Activated CD4-positive, alpha-beta T cell treated with anti-CD3 and anti-CD28 coated beads for 36 hours (primary cell): ENCODE measurements at places on chromosomes 5 and 9.

GRCh38 chr9:33686942-33687341 is 108.4 kb upstream of the PRSS3 start:
- no peak for DNase-seq

DNA sequence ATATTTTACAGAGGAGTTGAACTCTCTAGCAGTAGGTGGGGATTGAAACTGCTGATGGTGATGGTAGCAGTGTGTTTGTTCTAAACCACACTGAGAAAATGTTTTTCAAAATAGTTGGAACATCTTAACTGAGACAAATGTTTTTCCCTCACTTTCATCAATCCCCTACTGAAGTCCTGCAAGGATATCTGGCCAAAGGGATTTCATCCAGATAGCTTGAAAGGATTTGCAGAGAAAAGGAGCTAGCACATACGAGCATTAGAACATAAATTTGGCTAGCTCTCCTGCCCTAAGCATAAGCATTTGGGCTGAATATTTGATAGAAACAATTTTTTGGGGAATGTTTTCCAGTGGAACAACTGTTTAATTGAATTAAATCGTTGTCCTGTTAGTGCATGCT is 153.9 kb downstream of the CDH9 start:
- no peak for DNase-seq

- no peak for DNase-seq
Observed at GRCh38 chr5:124395926-124396325, 350.5 kb downstream of the ZNF608 start.

GRCh38 chr5:6540111-6540827 is 91.6 kb downstream of the UBE2QL1 start:
- DNase-seq: no peak

- DNase-seq: no peak
Observed at GRCh38 chr9:127222388-127223095, 42.0 kb upstream of the GARNL3 start.

- no peak for DNase-seq
Observed at GRCh38 chr9:134271338-134272301, 54.6 kb upstream of the RXRA start.

GRCh38 chr5:10689391-10690081 is 71.5 kb downstream of the DAP start:
- DNase-seq: peak; percentile 68

GRCh38 chr5:176365351-176366231 is at the start of gene ARL10:
Gene ARL10 (plus strand): TSS chr5:176365487. CDS start chr5:176365564, 77 bp downstream.
- DNase-seq: peak; percentile 80

- DNase-seq: no peak
Observed at GRCh38 chr9:89929673-89930480, 325.1 kb downstream of the GADD45G start.

DNA sequence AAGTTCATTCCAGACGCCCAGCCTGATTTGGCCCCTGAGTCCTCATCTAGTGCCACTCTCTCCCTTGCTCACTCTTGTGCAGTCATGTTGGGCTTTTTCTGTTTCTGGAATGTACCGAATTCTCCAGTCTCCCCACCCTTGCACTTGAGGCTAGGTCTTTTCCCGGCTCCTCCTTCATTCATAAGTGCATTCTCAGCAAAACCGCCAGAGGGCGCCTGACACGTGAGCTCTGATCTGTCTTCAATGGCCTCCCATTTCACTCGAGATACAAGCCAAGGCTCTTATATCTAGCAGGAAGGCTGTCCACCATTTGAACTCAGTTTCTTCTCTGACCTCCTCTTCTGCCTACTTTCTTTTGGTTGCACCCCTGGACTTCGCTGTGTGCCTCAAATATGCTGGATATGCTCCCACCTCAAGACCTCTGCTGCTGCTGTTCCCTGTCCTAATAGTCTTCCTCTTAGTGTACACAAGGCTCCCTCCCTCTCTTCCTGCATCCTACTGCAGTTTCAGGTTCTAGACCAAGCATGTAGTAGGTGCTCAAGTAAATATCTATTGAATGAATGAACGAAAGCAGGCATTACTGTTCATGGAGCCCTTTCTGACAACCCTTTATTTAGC is 568.1 kb upstream of the WWC1 start:
- DNase-seq: peak; percentile 81

- DNase-seq: no peak
Observed at GRCh38 chr9:16364347-16364746, 506.1 kb downstream of the BNC2 start.

DNA sequence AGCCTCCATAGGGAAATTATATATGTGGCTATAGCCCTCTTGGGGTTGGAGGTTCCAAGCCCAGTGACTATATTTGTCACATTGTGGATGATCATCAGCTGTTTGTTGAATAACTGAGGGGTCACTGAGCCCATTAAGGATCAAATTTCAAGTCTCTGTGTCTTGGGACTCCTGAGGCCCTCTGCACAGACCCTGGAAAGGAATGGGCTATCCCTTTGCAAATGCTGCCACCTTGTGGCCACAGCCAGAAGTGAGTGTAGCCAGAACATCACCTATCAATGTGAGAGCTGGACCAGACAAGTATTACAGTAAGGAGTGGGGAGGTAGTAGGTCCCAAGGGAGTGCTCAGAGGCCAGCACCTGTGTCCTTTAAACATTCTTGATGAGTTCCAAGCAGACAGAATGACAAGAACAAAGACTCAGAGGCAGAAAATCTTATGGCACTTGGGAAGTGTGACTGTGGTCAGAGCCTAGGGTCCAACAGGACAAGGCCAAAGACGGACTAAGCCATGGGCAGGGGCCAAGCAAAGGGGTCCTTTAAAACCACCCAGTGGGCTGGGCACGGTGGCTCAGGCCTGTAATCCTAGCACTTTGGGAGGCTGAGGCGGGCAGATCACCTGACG is 8.2 kb downstream of the RPP25L start:
- DNase-seq: peak; percentile 87

GRCh38 chr5:32520356-32520755 is 65.0 kb upstream of the SUB1 start:
- DNase-seq: no peak

GRCh38 chr9:127109212-127109711 is 13.2 kb downstream of the ANGPTL2 start:
- DNase-seq: no peak

- DNase-seq: no peak
Observed at GRCh38 chr5:132414634-132415378, 45.3 kb downstream of the SLC22A5 start.

- DNase-seq: no peak
Observed at GRCh38 chr9:132787748-132788159, 90.3 kb downstream of the AK8 start.

DNA sequence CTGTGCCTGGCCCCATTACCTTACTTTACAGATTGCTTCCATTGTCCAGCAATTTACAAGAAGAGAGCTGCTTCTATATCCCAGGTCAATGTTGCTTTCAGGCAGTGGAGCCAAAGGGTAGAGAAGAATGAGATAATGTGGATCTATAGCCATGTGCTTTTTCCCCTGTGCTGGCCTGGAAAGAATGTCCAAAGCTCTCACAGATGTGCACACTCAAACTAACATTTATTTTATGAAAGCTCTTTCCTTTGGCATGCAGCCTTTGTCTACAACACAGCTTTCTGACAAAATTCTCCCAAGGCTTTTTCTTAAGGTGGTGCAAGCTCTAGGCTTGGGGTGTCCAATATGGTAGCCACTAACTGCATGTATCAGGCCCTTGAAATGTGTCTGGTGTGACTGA is 217.3 kb downstream of the LRRC70 start:
- no peak for DNase-seq

DNA sequence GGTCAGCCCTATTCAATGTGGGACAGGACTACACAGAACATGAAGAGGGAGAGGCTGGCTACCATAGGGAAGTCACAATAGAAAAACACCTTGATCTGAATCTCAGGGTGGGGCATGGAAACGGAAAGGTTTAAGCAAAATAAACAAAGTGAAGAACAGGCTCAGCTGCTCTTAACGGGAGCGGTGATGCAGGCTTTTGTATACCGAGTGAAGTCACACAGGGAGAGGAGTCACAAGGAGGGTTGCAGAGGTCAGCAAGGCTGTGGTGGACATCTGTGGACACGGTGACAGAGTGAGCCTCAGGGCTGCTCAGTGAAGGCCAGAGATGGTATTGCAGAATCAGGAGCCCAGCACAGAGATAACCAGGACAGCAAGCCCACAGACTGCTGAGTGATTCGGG is 30.6 kb upstream of the SEMA4D start:
- DNase-seq: no peak

DNA sequence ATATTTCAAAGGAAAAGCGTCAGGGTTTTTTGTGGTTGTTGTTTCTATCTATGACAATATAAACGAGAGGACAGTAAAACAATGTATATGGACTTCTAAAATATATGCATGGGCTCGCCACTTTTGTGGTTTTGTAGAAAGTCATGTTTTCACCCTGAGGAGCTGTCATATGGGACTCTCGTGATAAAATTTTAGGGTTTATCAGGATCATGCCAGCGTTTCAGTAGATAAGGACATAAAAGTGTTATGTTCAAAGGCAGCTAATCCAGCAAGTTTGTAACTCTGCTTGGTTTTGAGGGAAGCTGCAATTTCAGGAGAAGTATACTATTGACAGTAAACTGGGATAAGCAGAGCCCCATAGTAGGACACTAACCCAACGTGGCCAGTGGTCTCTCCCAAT is 120.3 kb downstream of the CDC42SE2 start:
- DNase-seq: no peak

- DNase-seq: no peak
Observed at GRCh38 chr9:136111910-136112309, 6.8 kb downstream of the TMEM250 start.

DNA sequence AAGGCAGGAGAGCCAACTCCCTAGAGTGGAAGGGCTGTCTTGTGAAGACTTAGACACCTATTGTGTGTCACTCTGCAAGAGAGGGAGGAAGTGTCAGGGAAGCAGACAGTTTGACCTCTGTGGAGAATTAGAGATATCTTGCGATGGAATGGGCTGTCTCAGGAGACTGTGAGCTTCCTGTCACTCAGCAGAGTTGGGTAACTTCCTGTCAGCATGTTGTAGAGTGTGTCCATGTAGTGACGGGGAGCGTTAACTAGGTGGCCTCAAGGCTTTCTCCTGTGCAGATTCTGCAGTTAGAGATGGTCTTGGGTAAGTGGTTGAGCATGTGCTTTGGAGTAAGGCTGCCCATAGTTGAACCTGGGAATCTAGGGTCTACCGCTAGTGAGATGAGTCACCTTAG is 136.5 kb downstream of the KIF4B start:
- DNase-seq: no peak

DNA sequence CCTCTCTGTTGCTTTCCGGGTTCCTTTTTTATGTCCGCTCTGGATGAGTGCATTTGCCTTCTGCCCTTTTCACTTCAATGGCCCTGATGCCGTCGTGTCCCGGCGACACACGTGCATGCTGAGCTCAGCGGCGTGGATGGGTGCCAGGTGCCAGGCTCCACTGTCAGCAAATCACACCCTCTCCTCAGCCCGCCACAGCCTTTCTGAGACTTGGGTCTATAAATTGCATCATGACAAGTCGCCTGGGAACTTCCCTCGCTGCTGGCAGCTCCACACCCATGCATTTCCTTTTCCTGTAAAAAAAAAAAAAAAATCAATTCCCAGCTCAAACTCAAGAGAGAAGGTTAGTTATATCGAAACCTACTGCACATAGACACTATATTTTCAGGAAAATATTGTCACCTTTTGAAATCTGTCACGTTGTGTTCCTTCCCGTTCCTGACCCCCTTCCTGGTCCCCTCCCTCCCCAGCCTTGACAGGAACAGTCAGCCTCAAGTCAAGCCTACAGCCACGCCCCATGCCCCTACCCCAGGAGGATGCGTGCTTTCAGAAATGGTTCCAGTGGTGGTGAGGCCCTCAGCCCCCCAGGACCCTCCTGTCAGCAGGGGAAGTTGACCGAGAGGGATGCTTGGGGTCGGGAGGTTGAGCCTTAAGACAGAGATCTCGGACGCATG is 110.3 kb upstream of the PTCH1 start:
- DNase-seq: peak; percentile 86

- DNase-seq: peak; percentile 70
Observed at GRCh38 chr5:151222790-151223446, 974 bp downstream of the CCDC69 start.

DNA sequence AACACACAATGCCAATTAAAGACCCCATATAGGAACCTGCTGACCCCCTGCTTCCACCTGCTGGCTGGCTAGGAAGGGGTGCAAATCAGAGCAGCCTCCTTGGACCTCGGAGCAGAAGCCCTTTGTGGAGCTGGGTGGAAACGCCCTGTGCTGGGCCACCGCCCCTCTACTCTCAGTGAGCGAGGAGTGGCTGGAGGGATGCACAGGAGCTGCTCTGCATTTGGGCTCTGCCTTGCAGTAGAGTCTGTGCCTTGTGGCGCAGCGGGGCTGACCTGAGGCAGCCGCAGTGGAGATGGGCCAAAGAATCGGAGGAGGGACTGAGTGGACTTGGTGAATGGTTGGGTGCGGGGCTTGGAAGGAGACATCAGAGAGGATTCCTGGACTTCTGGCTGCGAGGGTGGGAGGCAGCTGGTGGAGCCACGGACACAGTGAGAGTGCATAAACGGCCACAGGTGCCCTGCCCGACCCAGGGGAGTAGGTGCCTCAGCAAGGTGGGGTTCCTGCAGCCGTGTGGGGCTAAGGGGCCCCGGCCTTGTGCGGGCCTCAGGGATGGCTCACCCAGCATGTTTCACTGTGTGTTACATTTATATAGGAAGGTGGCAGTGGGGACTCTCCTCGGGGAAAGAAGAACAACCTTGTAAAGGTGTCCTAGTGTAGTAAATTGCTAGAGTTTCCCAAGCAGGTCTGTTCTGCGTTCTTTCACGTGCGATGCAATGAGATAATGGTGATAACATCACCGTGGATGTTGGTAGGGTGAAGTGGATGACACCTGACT is 14.1 kb upstream of the IRX4 start:
- no peak for DNase-seq

DNA sequence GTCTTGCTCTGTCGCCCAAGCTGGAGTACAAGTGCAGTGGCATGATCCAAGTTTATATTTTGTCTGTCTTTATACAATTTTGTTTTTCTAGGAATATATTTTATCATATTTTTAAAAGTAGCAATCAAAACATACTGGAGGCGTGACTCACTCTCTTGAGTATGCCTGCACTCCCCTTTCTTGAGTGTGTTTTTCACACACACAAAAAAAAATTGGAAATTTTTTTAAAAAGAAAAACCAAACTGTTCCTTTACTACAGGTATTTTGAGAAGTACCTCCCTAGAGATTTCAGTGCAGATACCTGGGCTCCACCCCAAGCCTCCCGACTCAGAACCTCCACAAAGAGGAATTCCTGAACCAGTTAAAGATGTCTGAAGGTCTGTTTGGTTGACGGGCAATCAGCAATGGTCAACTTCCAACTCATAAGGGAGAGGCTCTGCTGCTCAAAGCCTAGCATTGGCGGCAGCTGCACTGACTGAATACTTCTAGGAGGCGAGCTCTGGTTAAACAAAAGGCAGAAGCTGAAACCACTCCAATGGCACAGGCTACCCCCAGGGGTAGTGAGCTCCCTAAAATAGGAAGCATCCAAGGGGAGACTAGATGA is 27.4 kb downstream of the PDE6A start:
- no peak for DNase-seq

GRCh38 chr9:79662537-79662956 is 90.8 kb downstream of the TLE4 start:
- no peak for DNase-seq

- no peak for DNase-seq
Observed at GRCh38 chr9:14960881-14961280, 50.7 kb upstream of the FREM1 start.
